ENCODE measurements at places on chromosomes 2 and 18. TPM values are rescaled to one million over a fixed set of nuclear protein-coding genes. Genes with fewer than 3 reads are reported as not detected.

ALPG gene
- polyA plus RNA-seq: not detected

DNA sequence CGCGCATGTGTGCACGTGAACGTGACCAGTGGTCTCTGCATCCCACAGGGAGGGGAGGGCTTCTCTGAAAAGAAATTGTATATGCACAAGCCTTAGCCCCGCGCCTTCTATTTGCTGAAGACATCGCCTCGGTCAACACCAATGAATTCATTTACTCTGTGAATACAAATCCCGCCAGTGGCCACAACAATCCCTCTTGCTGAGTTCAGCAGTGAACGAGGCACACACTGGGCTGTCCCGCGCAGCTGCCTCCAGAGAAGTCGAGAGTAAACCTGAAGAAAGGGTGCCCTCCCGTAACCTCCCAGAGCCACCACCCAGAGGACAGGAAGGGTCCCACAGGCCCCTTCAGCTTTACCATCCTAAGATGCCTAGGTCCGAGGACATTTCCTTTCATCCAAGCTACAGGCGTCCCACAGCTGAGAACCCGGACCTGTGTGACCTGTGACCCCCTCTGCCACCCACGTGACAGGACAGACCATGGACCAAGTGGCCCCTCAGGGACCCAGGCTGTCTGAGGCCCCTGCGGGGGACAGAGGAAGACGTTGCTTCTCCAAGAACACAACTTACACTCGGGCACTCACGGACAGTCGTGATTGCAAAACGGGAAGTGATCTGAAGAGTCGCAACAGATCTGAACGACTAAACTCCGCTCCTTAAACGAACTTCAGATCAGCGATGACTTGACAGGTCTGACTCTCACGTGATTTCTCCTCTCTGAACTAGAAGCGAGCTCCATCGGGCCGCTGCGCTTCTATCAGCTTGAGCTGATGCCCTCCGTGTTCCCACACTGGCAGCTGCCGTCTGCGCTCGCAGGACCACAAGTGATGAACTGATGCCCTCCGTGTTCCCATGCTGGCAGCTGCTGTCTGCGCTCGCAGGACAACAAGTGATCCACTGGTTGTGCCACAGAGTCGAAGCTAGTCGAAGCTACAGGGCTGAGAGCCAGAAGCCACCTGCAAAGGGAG is 92.7 kb downstream of the ZNF516 start:
- DNase-seq: no peak

DNA sequence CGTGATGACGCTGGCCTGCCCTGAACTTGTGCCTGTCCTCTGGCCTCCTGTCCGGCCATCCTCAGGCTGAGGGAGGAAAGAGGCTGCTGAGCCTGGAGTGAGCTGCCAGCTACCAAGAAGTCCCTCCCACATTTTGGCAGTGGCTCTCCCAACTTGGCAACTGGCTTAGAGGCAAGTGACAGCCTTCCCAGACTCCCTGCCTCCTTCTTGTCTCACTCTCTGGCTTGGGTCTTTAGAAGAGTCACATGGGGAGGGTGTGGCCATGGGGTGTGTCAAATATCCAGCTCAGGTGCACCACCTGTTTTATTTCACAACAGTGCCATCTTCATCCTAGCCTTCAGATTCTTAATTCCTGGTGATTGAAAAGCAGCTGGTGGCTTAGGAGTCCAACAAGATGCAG is 222.9 kb downstream of the PRKCE start:
- no peak for DNase-seq

GRCh38 chr2:85784474-85784986 is 30.7 kb downstream of the ATOH8 start:
- DNase-seq: no peak

ANKRD36C gene
- polyA plus RNA-seq: 6.7 TPM

SKOR2 gene
- not detected for polyA plus RNA-seq

EIPR1 gene
- polyA plus RNA-seq: 7.6 TPM

SP140 gene
- polyA plus RNA-seq: 0.46 TPM

DNA sequence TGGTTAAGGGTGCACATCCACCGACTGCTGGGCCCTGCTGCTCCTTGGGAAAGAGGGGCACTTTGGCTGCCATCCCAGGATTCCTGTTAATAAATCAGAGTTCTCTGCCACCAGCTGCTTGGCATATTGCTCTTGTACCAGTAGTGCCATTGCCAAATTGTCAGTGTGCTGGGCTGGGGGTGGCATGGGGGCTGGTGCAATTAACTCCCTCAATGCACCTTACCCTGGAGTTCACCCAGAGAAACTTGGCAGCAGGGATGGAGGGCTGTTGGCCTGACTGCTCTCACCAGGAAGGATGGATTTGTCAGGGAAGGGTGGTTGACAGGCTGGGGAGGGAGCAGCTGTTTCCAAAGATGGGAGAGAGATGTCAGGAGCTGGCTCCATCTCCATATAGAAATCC is 94.6 kb upstream of the SKOR2 start:
- DNase-seq: no peak

- no peak for DNase-seq
These were observed 68.1 kb upstream of the SULT1C3 start for GRCh38 chr2:108171657-108172056.

VWC2L gene
- polyA plus RNA-seq: not detected

GRCh38 chr18:66346833-66347588 is 256.9 kb downstream of the CDH19 start:
- no peak for DNase-seq

- no peak for DNase-seq
These were observed 1.6 kb downstream of the ELAC1 start for GRCh38 chr18:50969448-50969847.

- no peak for DNase-seq
These were observed 173.7 kb downstream of the ASXL3 start for GRCh38 chr18:33751613-33752221.

- DNase-seq: peak; percentile 70
These were observed 3.5 kb downstream of the CDK5R2 start for GRCh38 chr2:218962859-218963492.

GRCh38 chr2:134170294-134170693 is 83.6 kb upstream of the MGAT5 start:
- no peak for DNase-seq

ACKR3 gene
- 3.5 TPM for polyA plus RNA-seq

- DNase-seq: no peak
These were observed 120.7 kb downstream of the LOXHD1 start for GRCh38 chr18:46536215-46536874.

- no peak for DNase-seq
These were observed 576.2 kb upstream of the SALL3 start for GRCh38 chr18:78403371-78403770.

GRCh38 chr2:184041077-184041476 is 557.3 kb upstream of the ZNF804A start:
- no peak for DNase-seq

CRYBA2 gene
- polyA plus RNA-seq: not detected

DNA sequence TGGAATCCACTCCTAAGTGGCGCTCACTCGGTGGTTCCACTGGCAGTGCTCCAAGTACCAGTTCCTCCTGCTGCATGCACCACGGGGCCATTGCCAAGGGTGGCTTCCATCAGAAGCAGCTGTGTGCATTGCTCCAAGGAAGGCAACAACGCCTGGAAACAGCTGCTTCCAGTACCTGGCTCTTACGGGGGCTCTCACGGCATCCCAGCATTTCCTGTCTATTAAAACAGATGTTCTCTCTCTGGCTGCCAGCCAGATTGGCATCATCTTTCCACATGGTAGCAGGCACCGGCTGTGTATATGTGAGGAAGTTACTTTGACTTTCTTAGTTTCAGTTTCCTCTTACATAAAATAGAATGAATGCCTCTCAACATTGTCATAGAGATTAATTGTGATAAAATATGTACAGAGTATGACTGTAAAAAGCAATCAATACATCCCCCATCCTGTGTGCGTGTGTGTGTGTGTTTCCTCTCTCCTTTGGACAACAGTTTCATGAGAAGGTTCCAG is 84.9 kb downstream of the CMPK2 start:
- DNase-seq: no peak

PLA2R1 gene
- polyA plus RNA-seq: 0.61 TPM

DNA sequence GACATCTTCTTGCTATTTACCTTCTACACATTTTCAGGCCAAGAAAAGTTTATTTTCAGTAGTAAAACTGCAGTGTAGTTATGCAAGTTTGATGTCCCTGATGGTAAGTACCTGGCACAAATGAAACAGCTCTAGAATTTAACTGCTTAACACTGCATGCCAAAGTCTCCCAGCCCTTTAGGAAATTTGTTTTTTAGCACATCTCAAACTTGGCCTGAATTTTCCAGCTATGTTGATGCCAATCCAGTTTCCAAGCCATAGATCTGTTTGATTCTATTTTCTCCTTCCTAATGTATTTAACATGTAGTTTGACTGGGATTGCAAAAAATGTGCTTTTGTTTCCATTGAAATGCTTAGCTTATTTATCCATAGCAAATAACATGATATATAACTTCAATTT is 29.3 kb upstream of the ZNF385B start:
- DNase-seq: no peak

GRCh38 chr18:76353500-76353899 is 141.5 kb downstream of the ZNF516 start:
- no peak for DNase-seq

DNA sequence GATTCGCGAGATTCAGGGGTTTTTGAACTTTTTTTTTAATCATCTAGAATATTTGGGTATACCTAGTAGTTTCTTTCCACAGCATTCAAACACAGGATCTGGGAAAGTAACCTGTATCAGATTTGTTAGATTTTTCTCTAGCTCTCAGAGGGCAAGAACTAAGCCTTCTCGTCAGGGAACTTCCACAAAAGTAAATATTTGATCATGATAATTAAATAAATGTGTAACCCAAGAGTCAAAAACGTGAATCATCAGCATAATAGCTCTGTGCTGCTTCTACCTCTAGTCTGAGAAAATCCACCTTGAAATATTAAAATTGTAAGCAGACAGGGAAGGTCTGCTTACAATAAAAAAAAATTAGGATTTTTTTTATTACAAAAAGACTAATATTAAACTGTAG is 225.7 kb upstream of the SPOPL start:
- no peak for DNase-seq

G6PC2 gene
- not detected for polyA plus RNA-seq

DNA sequence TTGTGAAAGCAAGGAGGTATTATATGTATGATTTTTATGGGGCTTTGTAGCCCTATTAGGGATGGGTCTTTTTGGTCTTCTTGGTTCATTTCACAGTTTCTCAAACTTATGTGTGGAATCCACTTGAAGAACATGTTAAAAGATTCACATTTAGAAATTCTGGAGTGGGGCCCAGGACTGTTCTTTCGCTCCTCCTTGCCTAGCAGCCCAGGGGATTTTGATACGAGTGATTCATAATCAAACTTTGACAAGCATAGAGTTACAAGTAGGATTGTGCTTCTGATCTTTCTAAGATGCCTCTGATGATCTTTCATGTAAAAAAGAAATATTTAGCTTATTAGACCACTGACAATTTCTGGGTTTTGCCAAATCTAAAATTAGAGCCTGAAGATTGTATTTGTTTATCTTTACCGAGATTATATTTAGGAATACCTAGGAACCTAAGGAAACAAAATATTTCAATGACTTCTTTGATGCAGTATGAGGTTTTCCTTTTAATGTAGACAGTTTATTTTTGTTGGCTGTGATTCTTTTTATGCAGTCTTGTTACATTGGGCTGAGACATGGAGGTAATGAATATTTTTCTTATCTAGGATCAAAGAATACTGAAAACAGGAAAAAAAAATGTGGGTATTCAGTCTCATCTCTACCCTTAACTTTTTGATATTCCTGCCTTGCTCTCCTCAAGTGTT is 324.0 kb downstream of the PARD3B start:
- DNase-seq: no peak

PAX8 gene
- 0.50 TPM for polyA plus RNA-seq

DNA sequence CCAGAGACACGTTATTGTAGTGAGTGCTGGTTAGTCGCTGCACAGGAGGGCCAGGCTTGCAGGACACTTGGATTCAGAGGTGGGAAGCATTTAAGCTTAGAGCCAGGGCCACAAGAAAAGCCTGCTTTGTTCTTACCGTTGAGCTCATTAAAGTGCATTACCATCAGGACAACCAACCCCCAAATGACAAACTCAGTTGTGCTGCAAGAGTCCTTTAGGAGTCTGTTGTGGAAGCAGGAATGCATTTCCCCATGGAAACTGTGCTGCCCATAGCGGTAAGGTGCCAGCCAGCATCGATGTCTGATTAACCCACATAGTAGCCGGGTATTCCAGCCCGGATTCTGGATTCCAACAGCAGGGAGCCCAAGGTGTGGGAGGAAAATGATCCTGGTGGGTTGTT is 23.4 kb upstream of the REEP1 start:
- DNase-seq: no peak

EPB41L3 gene
- 3.6 TPM for polyA plus RNA-seq

GRCh38 chr18:78632111-78632541 is 347.5 kb upstream of the SALL3 start:
- DNase-seq: no peak

- DNase-seq: no peak
These were observed 41.4 kb downstream of the CHST9 start for GRCh38 chr18:27143580-27144287.

- no peak for DNase-seq
These were observed 30.6 kb downstream of the SEPTIN10 start for GRCh38 chr2:109582928-109583895.

KIAA2012 gene
- 0.35 TPM for polyA plus RNA-seq

DNA sequence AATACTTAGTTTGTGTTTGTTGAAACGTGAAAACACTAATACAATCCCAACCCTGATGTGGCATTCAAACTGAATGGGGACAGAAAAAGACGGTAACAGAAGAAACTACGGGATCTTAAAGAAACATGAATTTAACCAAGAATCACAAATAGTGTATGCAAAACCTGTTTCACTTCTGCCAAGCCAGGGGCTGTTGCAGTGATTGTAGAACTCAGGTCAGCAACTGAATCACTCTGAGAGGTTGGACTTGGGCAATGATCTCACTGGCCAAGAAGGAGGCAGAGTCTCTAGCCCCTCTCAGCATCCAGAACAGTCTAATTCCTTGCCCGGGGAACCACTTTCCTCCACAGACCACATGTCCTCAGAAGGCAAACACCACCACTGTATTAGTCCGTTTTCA is 54.9 kb upstream of the CRIM1 start:
- DNase-seq: no peak

MRO gene
- polyA plus RNA-seq: 1.6 TPM

- no peak for DNase-seq
These were observed 1.5 kb downstream of the GALR1 start for GRCh38 chr18:77250926-77251729.

SATB2 gene
- polyA plus RNA-seq: 0.90 TPM

GPR35 gene
- 0.30 TPM for polyA plus RNA-seq

GRCh38 chr2:241558532-241559322 is at the start of gene BOK:
Gene BOK, plus strand, starts transcription at chr2:241558745. Its CDS starts 739 bp downstream, at chr2:241559484.
- no peak for DNase-seq

TGFBRAP1 gene
- polyA plus RNA-seq: 1.8 TPM

CDH19 gene
- polyA plus RNA-seq: 1.8 TPM

IL36RN gene
- not detected for polyA plus RNA-seq
